NCI-H2171 treated with DMSO at 0.1 percent for 48 hours (cell line): ENCODE measurements at places on chromosomes 16 and 17.

DNA sequence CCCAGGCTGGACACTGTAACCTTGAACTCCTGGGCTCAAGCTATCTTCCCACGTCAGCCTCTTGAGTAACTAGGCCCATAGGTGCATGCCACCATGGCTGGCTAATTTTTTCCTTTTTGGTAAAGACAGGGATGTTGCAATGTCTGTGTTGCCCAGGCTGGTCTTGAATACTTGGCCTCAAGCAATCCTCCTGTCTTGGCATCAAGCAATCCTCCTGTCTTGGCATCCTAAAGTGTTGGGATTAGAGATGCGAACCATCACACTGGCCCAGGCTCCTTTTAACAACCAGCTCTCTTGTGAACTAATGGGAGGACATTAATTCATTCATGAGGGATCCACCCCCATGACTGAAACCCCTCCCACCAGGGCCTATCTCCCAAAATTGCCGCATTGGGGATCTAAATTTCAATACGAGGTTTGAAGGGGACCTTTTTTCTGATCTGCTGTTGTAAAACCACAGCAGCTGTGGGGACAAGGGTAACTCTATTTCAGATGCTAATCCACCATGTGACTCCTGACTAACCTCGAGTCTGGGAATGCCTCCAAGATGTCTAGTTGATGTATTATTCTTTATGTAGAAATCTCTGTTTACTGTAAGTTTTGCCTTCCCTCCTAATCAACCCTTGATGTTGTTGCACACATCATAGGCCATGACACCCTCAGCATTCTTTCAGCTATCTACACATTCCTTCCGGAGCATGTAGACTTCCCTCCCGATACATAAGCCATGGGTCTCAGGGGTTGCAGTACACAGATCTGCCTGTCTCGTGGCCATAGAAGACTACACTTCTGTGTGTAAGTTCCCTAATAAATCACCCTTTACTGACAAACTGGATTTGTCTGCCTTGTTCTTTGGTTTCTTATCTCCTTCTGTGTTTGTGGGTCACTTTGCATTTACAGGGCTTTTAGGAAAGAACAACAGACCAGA is 37.6 kb downstream of the RNF112 start:
- no peak for DNase-seq

DNA sequence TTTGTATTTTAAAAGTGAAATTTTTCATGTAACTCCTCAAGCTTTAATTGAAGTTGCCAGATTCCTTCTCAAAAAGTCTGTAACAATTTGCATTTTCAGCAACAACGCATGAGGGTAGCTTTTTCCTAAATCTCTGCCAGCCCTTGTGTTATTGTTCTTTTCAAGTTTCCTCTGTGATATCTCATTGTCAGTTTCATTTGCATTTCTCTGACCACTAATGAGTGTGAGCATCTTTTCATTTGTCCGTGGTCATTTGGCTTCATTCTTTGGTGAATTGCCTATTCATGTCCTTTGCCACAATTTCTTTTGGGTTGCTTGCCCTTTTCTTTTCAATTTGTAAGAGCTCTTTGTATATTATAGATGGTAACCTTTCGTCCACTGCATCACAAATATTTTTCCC is 68.0 kb upstream of the NKD1 start:
- DNase-seq, result no peak

GRCh38 chr17:57784226-57784895 is 39.3 kb upstream of the CCDC182 start:
- peak; percentile 67 for DNase-seq

DNA sequence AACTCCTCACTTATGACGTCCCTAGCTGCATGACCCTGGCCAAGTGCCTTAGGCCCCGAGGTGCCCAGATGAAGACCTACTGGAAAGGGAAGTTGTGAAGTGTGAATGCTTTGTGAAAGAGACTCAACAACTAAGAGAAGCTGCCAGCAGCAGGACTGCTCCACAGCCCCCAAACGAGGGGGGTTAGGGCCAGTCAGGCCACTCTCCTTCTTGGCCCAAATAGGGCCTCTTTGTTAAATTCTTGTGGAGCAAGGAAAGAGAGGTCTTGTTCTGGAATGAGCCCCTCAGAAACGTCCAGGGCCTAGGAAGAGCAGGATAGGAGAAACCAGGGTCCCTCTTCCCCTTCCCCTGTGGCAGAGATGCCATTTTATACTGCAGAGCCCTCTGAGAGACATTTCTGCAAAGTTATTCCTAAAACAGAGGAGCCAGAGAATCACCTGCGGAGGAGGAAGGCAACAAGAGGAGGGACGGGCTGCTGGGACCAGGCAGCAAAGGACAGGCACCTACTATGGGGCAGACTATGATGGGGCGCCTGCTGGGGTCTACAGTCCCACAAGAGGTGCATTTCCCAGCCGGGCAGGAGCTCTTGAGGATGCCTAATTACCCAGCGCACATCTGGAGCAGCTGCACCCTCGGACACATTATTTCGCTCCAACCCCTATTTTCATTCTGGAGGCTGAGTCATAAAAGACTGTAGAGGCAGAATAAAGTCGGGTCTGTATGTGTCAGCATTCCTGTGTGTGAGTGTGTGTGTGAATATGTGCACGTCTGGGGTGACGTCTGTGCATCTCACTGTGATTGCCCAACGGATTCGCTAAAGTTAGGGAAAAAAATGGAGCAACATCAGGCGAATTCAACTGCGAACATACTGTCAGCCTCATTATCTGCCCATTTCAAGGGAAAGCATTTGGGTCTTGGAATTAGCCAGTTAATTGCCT is 11.4 kb upstream of the HOXB9 start:
- no peak for DNase-seq

GRCh38 chr17:15451680-15452079 is 15.7 kb downstream of the CDRT4 start:
- no peak for DNase-seq

- no peak for DNase-seq
Measured at GRCh38 chr17:44966348-44967025, 1.6 kb downstream of the C1QL1 start.

DNA sequence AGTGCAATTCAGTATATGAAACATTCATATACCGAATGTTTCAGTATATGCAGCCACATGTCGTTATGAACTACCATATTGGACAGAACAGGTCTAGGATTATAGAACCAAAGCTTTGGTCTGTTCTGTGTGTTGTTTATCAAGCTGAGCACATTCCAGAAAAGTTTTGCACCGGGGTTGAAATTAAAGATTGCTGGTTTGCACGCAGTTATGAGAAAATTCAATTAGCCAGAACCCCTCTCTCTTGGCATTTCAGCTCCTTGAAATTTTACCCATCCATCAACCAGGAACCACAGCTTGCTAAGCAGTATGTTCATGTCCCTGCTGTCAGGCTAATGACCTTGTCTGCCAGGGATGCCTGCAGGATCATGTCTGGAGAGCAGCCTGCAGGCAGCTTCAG is 9.5 kb downstream of the KRT32 start:
- DNase-seq, result no peak

- DNase-seq, result peak; percentile 16
Measured at GRCh38 chr17:77419547-77420094, 278.9 kb downstream of the SEC14L1 start.

GRCh38 chr17:31431098-31431851 is 39.8 kb downstream of the RAB11FIP4 start:
- no peak for DNase-seq

DNA sequence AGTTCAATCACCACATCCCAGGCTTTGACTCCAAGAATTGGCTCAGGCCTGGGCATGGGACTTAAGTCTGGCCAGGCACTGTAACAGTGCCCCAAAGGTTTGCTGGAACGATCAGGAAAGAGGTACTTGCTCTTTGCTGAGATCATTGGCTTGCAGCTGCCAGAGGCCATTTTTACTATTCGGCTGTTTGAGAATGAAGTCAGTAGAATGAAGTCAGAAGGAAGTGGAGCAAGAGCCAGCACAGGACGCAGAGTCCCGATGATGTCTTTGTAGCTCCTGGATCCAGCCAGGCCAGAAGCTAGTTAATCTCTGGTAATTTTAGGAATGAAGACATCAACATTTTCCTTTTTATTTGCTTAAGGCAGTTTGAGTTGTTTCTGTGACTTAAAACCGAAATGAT is 195.5 kb downstream of the RAB11FIP4 start:
- DNase-seq, result peak; percentile 9

DNA sequence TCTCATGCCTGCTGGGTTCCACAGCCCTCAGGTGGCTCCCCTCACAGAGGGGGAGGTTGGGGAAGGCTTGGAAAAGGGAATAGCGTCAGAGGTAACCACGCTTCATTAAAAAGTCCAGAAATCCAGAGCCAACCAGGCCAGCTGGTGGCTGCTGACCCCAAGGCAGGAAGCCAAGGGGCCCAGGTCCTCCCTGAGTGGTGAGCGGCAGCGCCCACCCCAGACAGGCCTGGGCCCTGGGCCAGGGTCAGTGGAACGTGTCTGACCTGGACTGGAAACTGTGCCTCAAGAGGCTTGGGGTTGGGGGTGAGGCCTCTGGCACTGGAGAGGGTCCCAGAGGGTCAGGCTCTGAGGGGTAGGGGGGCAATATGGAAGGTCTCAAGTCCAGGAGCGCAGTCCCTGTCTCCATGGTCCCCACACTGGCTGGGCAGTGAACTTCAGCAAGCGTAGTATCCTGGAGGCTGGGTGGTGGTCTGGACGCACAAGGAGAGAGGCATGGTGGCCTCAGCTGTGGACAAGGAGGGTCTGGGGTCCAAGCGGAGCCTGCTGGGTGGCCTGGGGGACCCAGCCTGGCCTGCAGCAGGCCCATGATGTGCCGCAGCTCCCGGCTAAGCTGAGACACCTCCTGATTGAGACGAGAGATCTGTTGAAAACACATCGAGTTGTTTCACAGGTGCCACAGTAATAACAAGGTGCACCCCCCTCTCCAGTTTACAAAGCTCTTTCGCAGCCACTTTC is 5.2 kb upstream of the RAB5C start:
- no peak for DNase-seq

- no peak for DNase-seq
Measured at GRCh38 chr17:3799181-3799945, 1.6 kb downstream of the ITGAE start.

- DNase-seq, result no peak
Measured at GRCh38 chr17:28702026-28702751, 9.5 kb downstream of the PROCA1 start.

GRCh38 chr17:14301279-14302090 is 604 bp downstream of the HS3ST3B1 start:
- DNase-seq, result no peak
